ENCODE measurements at places on chromosomes 6 and 20. TPM values are rescaled to one million over a fixed set of nuclear protein-coding genes. Genes with fewer than 3 reads are reported as not detected.

GPLD1 gene
- polyA plus RNA-seq: 12.7 TPM

ADGRF5 gene
- polyA plus RNA-seq: 11.7 TPM

KIF6 gene
- 3.3 TPM for polyA plus RNA-seq

GPX5 gene
- polyA plus RNA-seq: not detected

EYA4 gene
- 0.73 TPM for polyA plus RNA-seq

SLC22A3 gene
- 8.0 TPM for polyA plus RNA-seq

OR12D3 gene
- not detected for polyA plus RNA-seq

CDK19 gene
- polyA plus RNA-seq: 39.6 TPM
